ENCODE measurements at places on chromosomes 2 and 18. TPM values are rescaled to one million over a fixed set of nuclear protein-coding genes. Genes with fewer than 3 reads are reported as not detected.
A peak's percentile ranks its signal among the peaks of the same experiment; 100 is the strongest.

GPBAR1 gene
- 0.19 TPM for polyA plus RNA-seq

CRYGD gene
- not detected for polyA plus RNA-seq

GRCh38 chr2:203908066-203908796, 28.3 kb upstream of the ICOS start:
- H3K27ac ChIP-seq, result no peak overlapping the region
- H3K4me1 ChIP-seq, result no peaks in the 10 kb centered on the region
- peaks cover 2% of the 10 kb centered on the region for H3K27me3 ChIP-seq
- H3K36me3 ChIP-seq, result no peaks in the 10 kb centered on the region
- no peak for DNase-seq

SMYD1 gene
- not detected for polyA plus RNA-seq

- H3K27ac ChIP-seq, result peak overlapping the region; percentile 28
- peaks cover 7% of the 10 kb centered on the region for H3K36me3 ChIP-seq
- no peaks in the 10 kb centered on the region for H3K27me3 ChIP-seq
- peaks cover 19% of the 10 kb centered on the region for H3K4me1 ChIP-seq
- DNase-seq, result no peak
- H3K4me3 ChIP-seq, result no peak overlapping the region
Observed at GRCh38 chr2:106011380-106011779, 182.7 kb downstream of the UXS1 start.
